Fibroblast of lung (primary cell): ENCODE measurements at places on chromosomes 3 and 15.
A peak's percentile ranks its signal among the peaks of the same experiment; 100 is the strongest.

DNA sequence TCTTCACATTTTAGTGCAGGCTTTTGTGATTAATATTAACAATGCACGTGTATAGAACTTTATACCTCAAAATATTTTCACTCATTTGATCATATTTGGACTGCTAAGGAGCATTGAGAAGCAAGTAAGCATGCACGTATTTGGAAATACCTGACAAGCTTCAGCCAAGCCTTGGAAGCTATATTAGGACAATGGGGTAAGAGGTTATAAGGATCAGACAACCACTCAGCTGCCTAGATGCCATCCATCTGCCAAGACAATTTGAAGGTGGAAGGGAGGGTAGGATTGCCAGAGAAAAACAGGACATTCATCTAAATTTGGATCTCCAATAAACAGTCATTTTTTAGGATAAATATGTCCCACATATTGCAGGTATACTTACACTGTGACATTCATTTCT lies 394.9 kb upstream of the CFAP20DC start:
- no peak for DNase-seq

GRCh38 chr15:80619680-80620079 lies 75.4 kb upstream of the ABHD17C start:
- peak; percentile 38 for DNase-seq

DNA sequence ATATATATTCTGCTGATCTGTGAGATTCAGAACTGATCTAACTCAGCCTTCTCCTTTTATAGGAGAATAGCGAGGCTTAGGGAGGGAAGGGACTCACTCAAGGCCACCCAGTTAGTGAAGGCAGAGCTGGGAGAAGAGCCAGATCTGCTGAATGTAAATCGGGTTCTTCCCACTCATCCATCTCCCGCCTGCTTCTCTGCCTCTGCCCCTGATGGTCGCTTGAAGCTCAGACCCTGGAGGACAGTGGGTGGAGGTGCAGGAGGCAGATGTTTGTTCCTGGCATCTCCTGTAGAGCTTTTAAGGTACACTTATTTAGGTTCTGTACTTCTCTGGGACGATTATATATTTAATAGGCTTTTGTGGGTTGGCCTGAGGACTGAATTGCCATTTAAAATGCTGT lies 4.3 kb downstream of the PDIA5 start:
- peak; percentile 59 for DNase-seq

GRCh38 chr3:118075873-118076272 lies 958.8 kb downstream of the IGSF11 start:
- DNase-seq = peak; percentile 56

DNA sequence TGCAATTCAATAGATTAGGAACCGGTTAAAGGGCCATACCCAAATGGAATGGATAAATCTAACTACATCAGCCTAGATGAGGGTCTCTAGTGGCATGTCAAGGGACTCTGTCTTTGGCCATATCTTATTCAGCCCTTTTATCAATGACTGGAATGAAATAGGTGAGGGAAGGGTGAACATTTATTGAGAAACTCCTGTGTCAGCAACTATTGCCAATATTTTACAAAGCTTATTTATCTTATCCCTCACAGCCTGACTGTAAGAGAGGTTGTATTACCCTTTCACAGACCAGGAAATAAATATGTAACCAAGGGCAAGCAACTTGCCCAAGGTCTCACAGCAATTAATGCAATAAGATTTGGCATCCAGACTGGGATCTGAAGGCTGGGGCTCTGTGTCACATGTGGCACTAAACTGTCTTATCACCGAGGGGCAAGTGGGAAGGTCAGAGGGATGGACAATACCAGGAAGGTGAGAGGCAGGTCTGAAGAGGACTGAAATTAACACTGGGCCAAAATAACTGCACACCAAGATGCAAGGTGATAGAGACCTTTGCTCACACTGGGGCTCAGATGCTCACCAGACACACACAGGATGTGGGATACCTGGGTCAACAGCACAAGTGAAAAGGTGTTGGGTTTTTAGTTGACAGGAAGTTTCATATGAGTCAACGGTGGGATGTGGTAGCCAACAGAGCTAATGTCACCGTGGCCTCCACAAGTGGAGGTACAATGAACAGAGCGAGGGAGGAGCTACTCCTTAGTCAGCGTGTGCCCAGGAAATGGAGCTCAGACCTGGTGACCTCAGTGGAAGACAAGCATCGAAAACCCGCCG lies 261.3 kb downstream of the RPLP1 start:
- no peak for DNase-seq

- no peak for DNase-seq
Measured at GRCh38 chr3:188822004-188822403, 349.8 kb upstream of the TPRG1 start.

DNA sequence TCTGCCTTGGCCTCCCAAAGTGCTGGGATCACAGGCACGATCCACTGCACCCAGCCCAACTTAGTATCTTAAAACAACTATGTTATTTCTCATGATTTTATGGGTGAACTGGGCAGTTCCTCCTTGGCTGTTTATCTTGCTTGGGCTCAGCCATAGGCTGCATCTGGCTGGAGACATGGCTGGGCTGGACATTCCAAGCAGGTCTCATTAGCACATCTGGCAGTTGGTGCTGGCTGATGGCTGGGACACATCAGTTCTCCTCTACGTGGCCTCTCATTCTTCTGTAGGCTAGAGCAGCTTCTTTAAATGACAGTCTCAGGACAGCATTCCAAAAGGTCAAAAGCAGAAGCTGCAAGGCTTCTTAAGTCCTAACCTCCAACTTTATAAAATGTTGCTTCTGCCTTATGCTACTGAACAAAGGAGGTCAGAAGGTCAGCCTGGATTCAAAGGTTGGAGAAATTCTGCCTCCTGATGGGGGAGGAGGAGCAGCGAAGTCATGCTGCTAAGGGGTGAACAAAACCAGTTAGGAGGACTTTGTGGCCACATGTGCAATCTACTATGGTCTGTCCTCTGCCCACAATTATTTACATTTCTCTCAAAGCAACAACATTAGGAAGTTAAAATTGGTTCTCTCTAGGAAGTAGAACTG lies 144.0 kb downstream of the AQP9 start:
- DNase-seq = peak; percentile 40
